ENCODE measurements at places on chromosomes 16 and 17.

- peak overlapping the region; percentile 92 for H3K4me3 ChIP-seq
- no peaks in the 10 kb centered on the region for H3K27me3 ChIP-seq
- no peak for DNase-seq
- no peak overlapping the region for H3K27ac ChIP-seq
- H3K4me1 ChIP-seq, result peaks cover 49% of the 10 kb centered on the region
These were observed 309 bp downstream of the DNAH2 start for GRCh38 chr17:7717756-7718350.

DNA sequence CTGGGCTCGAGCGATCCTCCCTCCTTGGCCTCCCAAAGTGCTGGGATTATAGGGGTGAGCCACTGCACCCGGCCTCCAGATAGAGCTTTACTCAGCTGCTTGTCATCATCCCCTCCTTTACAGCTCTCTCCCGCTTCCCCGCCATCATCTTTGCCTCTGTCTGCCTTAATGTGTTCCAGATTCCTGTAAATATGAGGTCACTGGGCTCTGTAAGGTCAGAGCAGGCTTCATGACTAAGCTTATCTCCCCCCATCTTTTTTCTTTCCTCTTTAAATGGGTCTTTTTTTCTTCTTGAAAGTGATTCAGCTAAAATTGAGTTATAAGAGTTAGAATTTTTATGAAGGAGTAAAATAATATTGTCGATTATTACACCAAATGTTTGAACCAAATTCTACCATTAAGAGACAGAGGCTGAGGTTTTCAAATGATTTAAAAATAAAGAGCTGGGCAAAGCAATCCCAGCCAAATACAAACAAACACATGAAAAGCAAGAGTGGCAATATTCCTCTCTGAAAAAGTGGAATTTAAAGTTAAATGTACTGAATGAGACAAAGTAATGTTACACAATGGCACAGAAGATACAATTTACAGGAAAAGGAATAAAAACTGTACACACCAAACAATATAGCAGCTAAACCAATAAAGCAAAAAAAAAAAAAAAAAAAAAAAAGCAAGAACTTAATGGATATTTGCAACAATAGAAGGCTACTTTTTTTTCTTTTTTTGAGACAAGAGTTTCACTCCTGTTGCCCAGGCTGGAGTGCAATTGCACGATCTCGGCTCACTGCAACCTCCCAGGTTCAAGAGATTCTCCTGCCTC, 62.1 kb downstream of the CRISPLD2 start:
- no peak overlapping the region for H3K4me3 ChIP-seq
- H3K27ac ChIP-seq, result no peak overlapping the region
- DNase-seq, result no peak
- no peaks in the 10 kb centered on the region for H3K36me3 ChIP-seq

DNA sequence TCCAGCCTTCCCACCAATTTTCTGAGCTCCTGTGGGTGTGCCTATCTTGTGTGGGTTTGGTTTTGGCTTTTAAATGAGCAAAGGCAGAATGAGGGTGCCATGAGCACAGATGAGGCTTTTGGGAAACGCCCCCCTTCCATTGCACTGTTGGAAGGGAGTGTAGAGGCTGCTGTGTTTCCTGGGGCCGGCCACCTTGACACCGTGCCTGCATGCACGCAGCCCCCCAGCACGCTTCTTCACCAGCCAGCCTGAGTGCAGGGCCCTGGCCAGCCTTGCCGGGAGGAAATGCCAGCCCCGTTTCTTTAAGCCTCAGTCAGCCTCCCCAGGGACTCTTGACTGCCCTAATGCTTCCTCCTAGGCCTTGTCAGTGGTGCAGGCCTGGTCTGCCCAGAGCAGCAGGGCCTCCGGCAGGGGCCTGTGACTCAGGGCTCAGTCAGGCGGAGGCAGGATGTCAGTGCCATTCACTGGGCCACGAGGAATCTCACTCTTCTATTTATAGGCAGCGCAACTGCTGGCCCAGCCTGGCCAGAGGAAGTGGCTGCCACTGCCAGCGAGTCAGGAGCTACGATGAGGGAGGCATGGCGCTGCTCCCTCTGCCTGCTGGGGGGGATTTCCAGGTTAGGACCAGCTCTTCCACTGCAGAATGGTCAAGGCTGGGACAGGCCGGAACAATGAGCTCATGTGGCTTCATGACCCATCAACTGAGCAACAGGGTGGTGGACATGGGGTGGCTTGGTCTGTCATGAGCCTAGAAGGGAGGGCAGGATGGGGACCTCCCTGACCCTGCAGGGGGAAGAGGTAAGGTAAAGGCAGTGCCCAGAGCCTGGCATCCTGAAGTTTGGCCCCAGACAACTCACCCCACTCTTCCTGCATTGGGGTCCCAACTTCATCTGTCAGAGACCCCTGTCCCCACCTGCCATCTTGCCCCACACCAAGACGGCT, 205.2 kb downstream of the RAB11FIP4 start:
- H3K4me3 ChIP-seq, result no peak overlapping the region
- peaks cover 5% of the 10 kb centered on the region for H3K4me1 ChIP-seq
- no peak overlapping the region for H3K27ac ChIP-seq
- H3K36me3 ChIP-seq, result no peaks in the 10 kb centered on the region
- no peaks in the 10 kb centered on the region for H3K27me3 ChIP-seq

GRCh38 chr16:78176435-78176834, 77.0 kb downstream of the WWOX start:
- no peaks in the 10 kb centered on the region for H3K27me3 ChIP-seq
- no peaks in the 10 kb centered on the region for H3K4me1 ChIP-seq
- no peak overlapping the region for H3K27ac ChIP-seq
- no peak overlapping the region for H3K4me3 ChIP-seq
- DNase-seq, result no peak

DNA sequence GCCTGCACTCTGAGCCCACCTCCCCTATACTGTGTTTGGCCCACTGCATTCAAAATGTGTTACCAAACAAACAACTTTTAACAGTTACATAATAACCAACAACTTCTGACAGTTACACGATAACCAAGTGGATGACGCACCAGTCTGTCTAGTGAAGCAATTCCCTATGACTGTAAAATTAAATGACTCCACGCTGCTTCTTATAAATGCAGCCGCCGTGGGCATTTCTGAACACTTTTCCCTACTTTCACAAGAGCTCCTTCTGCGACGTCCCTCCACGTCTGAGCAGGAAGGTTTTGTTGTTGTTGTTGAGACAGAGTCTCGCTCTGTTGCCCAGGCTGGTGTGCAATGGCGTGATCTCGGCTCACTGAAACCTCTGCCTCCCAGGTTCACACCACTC, 27.6 kb downstream of the ZNF276 start:
- H3K27me3 ChIP-seq, result no peaks in the 10 kb centered on the region
- H3K4me3 ChIP-seq, result no peak overlapping the region
- no peak for DNase-seq
- no peak overlapping the region for H3K27ac ChIP-seq
- H3K36me3 ChIP-seq, result peaks cover 41% of the 10 kb centered on the region

DNA sequence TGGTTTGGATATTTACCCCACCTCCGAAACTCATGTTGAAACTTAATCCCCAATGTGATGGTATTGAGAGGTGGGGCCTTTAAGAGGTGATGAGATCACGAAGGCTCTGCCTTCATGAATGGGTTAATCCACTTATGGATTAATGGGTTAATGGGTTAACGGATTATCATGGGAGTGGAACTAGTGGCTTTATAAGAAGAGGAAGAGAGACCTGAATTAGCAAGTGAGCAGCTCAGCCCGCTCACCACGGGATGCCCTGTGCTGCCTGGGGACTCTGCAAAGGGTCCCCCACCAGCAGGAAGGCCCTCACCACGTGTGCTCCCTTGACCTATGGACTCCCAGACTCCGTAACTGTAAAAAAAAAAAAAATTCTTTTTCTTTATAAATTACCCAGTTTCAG, 16.5 kb upstream of the GPRC5B start:
- no peak overlapping the region for H3K27ac ChIP-seq
- peaks cover 1% of the 10 kb centered on the region for H3K4me1 ChIP-seq
- H3K4me3 ChIP-seq, result no peak overlapping the region
- no peaks in the 10 kb centered on the region for H3K36me3 ChIP-seq

DNA sequence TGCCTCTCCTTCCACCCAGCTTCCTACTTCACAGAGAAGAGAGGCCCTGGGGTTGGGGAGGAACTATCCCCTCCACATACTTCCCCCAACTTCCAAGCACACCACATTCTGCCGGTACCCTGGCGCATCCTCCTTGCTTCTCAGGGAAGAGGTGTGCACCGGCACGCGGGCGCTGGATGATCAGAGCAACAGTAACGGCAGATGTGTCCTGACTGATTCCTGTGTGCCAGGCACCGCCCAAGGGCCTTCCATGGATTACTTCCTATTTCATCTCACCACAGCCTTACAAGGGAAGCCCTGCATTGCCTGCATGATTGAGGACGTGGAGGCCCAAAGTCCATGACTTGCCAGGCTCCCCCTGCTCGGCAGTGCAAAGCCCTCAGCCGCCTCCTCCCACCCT, 21.1 kb upstream of the MLKL start:
- H3K4me3 ChIP-seq, result no peak overlapping the region
- H3K27me3 ChIP-seq, result peaks cover 3% of the 10 kb centered on the region
- H3K27ac ChIP-seq, result no peak overlapping the region

- no peak overlapping the region for H3K27ac ChIP-seq
- peaks cover 7% of the 10 kb centered on the region for H3K36me3 ChIP-seq
- no peaks in the 10 kb centered on the region for H3K27me3 ChIP-seq
These were observed 98.0 kb downstream of the CYTH1 start for GRCh38 chr17:78684026-78684425.

- DNase-seq, result no peak
- no peak overlapping the region for H3K4me3 ChIP-seq
- no peaks in the 10 kb centered on the region for H3K27me3 ChIP-seq
- H3K4me1 ChIP-seq, result no peaks in the 10 kb centered on the region
- H3K27ac ChIP-seq, result no peak overlapping the region
- H3K36me3 ChIP-seq, result peaks cover 22% of the 10 kb centered on the region
These were observed 30.9 kb downstream of the PRPSAP2 start for GRCh38 chr17:18888766-18889290.

DNA sequence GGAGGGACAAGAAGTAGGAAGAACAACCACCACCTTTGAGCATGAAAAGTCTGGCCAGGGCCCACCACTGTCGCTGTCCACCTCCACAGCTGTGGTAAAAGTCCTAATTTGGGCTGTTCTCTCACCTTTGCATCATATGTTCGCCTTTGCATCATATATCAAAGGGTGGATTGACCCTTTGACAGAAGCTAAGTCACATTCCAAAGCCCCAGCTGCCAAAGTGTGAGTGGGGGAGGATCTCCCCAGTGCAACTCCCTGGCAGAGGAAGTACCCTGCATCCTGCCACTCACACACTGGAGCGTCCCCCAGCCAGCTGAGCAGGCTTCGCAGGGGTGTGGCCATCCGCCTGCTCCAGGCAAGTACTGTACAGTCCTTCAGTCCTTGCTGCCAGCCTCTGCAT, 12.7 kb upstream of the SPECC1 start:
- no peaks in the 10 kb centered on the region for H3K27me3 ChIP-seq
- no peak overlapping the region for H3K27ac ChIP-seq
- peaks cover 3% of the 10 kb centered on the region for H3K4me1 ChIP-seq
- DNase-seq, result no peak

- H3K4me3 ChIP-seq, result no peak overlapping the region
- H3K36me3 ChIP-seq, result no peaks in the 10 kb centered on the region
- H3K27me3 ChIP-seq, result no peaks in the 10 kb centered on the region
These were observed 111.6 kb downstream of the GRIN2A start for GRCh38 chr16:10070591-10070990.

GRCh38 chr17:29177871-29178749, 2.1 kb downstream of the MYO18A start:
- no peaks in the 10 kb centered on the region for H3K27me3 ChIP-seq
- no peak overlapping the region for H3K4me3 ChIP-seq
- H3K27ac ChIP-seq, result no peak overlapping the region

- no peak for DNase-seq
- H3K27me3 ChIP-seq, result no peaks in the 10 kb centered on the region
- no peak overlapping the region for H3K4me3 ChIP-seq
These were observed 12.7 kb upstream of the KLHDC4 start for GRCh38 chr16:87778476-87778829.

- H3K27me3 ChIP-seq, result no peaks in the 10 kb centered on the region
- peaks cover 7% of the 10 kb centered on the region for H3K4me1 ChIP-seq
- H3K27ac ChIP-seq, result peak overlapping the region; percentile 47
These were observed 11.9 kb upstream of the AURKB start for GRCh38 chr17:8222380-8222629.

- H3K4me1 ChIP-seq, result peaks cover 2% of the 10 kb centered on the region
- peak overlapping the region; percentile 94 for H3K4me3 ChIP-seq
- H3K36me3 ChIP-seq, result peaks cover 6% of the 10 kb centered on the region
- peaks cover 29% of the 10 kb centered on the region for H3K27me3 ChIP-seq
- DNase-seq, result no peak
These were observed 565 bp downstream of the DDX52 start for GRCh38 chr17:37642681-37643080.

DNA sequence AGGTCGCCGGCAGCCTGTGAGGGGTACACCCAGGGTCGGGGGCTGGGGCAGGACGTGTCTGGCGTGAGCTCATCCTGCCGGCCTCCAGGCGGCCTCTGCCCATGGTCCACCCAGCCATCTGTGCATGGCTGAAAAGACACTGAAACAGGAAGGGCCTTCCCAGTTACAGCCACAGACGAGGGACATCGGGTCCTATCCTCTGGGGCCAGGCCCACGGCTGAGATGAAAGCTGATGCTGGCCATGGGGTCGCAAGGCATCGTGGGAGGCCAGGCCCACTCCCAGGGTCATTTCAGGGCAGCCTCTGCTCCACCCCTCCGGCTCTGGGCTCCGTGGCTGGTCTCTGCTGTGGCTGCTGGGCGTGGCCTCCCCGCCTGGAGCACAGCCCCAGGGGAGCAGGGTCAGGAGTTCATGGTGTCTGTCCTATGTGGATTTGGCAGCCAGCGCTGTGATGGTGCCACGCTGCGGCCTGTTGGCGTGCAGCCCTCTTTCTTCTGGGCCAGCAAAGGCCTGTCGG, 16.6 kb upstream of the ATP6V0C start:
- no peak overlapping the region for H3K4me3 ChIP-seq
- H3K4me1 ChIP-seq, result peaks cover 9% of the 10 kb centered on the region
- no peak overlapping the region for H3K27ac ChIP-seq
- no peak for DNase-seq
- H3K36me3 ChIP-seq, result peaks cover 19% of the 10 kb centered on the region
- no peaks in the 10 kb centered on the region for H3K27me3 ChIP-seq

DNA sequence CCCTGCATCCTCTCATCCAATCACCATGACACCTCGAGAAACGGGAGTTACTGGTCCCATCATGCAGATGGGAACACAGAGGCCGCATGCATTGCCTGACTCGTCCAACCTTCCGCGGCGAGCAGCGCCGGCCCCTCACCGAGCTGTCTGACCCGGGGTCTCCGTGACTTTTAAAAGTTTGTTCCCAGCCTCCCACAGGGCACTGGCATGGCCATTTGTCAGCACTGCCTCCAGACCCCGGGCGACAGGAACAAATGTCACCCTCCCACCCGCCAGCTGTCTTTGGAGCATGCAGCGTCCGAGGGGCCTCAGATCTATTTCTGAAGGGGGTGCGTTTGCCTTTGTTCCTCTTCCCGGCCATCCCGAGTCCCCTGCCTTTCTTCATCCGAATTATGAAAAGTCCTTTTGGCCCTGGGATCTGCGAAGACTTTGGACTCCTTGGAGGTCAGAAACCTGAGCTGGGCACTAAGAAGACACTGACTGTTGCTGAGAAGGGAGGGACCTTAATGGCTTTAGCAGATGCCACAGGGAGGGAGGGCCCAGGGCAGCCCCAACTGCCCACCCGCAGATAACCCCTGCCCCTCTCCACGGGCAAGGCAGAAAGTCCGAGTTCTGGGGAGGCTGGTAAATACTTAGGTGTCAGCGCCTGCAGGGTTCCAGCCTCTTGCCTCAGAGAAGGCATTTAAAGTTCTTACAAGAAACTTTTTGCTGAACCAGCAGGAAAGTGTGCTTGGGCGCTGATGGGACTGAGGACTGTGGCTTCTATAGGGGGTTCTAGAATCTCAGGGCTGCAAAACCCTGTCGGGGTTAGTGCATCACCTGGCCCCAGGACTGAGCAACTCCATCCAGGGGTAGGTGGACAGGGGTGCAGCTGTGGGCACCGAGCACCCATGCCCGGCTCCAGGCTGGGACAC, 348.1 kb downstream of the FOXL1 start:
- no peak overlapping the region for H3K4me3 ChIP-seq
- H3K27ac ChIP-seq, result no peak overlapping the region
- DNase-seq, result no peak
- H3K4me1 ChIP-seq, result no peaks in the 10 kb centered on the region

Measured in neuronal stem cell (in vitro differentiated cells).